ENCODE measurements at places on chromosomes 4 and X. TPM values are rescaled to one million over a fixed set of nuclear protein-coding genes. Genes with fewer than 3 reads are reported as not detected.
A peak's percentile ranks its signal among the peaks of the same experiment; 100 is the strongest.

- no peak for DNase-seq
These were observed 136.5 kb downstream of the RNF150 start for GRCh38 chr4:140996766-140997165.

DNA sequence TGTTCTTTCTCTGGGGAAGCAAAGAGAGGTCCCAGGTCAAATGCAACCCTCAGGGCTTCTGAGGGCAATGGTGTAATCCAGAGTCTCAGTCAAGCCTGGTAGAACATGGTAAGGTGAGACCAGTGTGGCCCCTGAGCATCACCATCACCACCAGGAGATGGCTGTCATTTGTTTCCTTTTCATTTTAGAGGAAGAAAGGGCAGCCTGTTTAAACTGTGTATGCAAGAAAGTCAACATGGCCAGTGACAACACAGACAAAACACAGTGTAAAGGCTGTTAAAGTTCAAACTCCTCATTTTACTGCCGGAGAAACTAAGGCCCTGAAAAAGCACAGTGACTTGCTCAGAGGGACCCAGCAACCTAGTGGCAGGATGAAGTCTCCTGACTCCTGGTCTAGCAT, 2.0 kb upstream of the EDA start:
- no peak for DNase-seq

DNA sequence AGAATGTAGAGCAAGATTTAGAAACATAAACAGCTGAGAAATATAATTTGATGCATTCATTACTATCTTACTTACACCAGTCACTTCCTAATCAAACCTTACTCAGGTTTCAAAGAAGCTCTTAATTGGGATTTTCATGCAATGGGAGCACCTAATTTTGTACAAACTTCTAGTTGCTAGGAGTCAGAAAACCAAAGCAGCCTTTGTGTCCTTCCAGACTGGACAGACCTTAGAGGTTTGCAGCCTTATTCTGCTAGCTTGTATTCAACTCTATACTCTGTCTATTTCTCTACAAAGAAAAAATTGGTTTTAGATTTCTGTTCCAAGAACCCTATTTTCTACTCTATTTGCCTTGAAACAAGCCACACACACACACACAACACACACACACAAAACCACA, 19.4 kb downstream of the GABRA2 start:
- DNase-seq = no peak

DNA sequence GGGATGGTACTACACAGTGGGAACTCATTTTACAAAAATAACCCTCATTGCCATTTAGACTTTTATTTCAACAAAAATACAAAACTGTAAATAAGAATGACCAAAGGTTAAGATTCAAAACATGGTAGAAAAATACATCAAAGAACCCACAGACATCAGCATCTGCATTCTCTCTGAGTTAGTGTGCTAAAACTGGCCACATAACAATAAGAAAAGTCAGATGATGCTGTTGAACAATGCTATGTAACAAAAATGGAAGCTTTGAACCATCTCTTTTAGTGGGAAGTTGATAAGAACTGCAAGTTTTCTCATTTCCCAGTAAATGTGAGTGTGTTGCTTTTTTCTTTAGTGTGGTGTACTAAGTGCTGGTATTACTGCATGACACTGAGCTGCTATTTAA, 888.4 kb upstream of the EPHA5 start:
- DNase-seq = no peak

DNA sequence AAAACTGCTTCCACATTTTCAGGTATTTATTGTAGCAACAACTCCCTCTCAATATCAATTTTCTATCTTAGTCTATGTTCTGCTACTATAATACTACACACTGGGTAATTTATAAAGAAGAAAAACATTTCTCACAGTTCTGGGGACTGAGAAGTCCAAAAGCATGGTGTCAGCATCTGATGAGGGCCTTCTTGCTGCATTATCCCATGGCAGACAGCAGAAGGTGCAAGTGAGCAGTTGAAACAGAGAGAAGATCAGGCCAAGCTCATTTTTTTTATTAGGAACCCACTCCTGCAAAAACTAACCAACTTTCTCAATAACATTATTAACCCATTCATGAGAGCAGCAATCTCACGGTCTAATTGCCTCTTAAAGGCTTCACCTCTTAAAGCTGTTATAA, 376.0 kb downstream of the RAB28 start:
- no peak for DNase-seq

DNA sequence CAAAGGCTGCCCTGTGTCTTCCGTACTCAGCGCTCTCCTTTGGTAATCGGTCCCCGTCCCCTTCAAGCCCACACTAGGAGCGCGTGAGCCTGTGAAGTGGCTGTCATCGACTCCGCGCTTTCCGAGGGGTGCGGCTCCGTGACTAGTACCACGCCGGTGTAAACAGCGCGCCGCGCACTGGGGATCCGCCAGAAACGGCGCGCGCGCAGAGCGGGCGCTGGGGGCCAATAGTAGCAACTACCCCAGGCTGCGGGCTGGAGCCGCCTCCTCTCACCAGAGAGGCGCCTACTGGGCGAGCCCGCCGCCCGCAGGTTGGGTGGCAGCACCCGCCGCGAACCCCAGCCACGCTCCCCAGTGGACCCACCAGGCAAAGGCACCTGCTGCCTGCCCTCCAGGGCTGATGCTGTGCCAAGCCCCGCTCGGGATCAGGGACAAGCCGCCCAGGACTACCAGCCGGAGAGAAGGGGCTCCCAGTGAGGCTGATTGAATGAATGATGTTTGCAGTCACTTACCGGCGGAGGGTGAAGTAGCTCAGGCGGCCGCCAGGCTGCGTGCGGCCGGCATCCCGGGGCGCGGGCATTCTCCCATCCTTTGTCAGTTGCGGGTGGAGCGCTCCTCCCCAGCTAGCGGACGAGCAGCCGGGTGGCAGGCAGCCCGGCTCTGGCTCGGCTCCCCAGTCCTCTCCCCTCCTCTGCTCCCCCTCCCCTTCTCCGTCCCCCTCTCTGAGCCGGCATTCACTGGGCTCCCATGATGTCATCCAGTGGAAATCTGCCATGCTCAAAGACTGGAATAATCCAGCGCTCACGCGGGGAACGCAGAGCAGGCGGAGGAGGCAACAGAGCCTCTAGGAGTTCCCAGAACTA, 370.3 kb upstream of the SMIM31 start:
- DNase-seq = peak; percentile 85

GRCh38 chr4:88999392-88999930, 57.5 kb downstream of the FAM13A start:
- DNase-seq = no peak

- no peak for DNase-seq
These were observed 44.1 kb upstream of the KDR start for GRCh38 chr4:55169352-55169961.

- no peak for DNase-seq
These were observed 107.2 kb upstream of the PGRMC2 start for GRCh38 chr4:128394778-128395177.

DNA sequence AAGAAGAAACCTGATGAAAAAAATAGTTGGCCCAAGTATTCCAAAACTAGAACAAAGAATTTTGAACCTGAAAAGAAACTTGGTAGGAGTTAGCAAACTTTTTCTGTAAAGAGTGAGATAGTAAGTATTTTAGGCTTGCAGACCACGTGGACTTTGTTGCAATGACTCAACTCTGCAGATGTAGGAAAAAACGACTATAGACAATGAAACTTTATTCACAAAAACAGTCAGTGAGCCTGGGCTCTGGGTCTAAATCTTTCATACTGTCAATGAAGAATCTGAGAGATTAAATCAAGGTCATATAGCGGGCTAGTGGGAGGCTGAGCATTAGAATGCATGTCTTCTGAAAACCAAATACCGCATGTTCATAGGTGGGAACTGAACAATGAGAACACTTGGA, 23.0 kb downstream of the SH3D19 start:
- no peak for DNase-seq

DNA sequence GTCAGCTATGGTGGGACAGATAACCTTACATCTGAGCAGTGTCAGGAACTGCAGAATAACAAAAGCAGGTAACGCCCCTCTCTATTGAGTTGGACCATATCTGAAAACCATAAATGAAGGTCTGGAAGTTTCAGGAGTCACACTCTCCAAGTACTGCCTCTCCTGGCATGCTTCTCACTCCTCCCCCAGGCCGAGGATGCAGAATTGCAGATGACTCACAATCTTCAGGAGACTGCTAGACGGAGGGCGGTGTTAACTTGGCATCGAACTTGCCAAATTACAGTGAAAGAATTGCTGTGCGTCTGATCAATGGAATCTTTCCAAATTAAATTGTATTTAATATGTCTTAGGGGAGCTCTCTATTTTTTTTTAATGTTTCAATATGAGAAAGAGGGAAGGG, 67.1 kb upstream of the TRIM2 start:
- DNase-seq = no peak

Gene NAA11
- total RNA-seq = not detected

DNA sequence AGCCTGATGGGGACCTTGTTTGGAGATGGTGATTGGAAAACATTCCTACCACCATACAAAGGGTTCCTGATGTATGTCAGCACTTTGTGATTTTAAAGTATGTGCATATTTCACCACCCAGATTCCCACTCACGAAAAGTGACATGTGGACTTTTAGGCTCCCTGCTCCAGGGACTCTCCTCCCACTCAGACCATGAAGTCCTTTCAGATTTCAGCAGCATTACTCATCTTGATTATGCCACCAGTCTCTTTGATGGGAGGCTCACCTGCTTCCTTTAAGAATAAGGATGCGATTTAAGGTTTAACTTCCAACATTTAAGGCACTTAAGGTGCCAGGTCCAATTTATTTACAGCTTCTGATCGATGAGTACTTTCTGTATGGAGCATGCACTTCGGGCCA, 204.4 kb downstream of the PPARGC1A start:
- no peak for DNase-seq

- DNase-seq = peak; percentile 6
These were observed 63.4 kb upstream of the KLF3 start for GRCh38 chr4:38600575-38600974.

- DNase-seq = no peak
These were observed 1.2 kb downstream of the MSN start for GRCh38 chrX:65668377-65669310.

GRCh38 chr4:112813790-112814189, 176.8 kb downstream of the LARP7 start:
- no peak for DNase-seq

Gene CDKL2
- total RNA-seq = 5.0 TPM

GRCh38 chr4:80422727-80423404, 87.3 kb downstream of the CFAP299 start:
- no peak for DNase-seq

Gene RASSF6
- not detected for total RNA-seq

- DNase-seq = no peak
These were observed 599.1 kb upstream of the CPEB2 start for GRCh38 chr4:14403132-14403531.

DNA sequence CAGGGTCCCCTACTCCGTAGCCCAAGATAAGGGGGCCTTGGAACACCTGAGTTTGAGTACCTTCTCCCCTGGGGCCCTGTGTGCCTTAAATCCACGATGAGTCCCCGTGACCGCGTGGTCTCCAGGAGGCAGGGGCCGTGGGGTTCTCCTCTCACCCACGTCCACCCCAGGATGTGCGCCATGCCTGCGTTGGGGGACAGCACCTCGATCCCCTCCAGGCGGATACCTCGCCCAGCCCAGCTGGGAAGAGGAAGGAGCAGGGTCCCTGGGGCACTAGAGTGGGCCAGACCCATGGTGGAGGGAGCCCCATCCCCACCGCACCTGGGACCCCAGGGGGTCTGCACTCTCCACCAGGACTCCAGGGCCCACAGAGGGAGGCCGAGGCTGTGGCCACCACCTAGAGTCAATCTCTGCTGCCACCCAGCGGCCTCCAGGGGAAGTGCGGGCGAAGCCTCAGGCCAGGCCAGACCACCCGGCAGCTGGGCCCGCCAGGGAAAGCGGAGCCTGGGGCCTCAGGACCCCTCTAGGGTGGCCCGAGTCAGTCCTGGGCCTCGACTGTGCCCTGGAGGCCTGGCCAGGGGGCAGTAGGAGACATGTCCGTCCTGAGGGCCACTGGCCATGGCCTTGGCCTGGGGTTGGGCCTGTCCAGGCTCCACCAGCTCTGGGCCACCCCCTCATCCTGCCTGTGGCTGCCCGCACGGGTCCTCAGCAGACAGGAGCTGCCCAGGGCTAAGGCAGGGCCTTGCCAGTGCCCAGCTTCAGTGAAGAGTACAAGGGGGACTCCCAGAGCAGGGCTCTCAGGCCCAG, 55.0 kb downstream of the FAM53A start:
- DNase-seq = peak; percentile 91

GRCh38 chr4:111813555-111814140, 331.6 kb upstream of the FAM241A start:
- no peak for DNase-seq

DNA sequence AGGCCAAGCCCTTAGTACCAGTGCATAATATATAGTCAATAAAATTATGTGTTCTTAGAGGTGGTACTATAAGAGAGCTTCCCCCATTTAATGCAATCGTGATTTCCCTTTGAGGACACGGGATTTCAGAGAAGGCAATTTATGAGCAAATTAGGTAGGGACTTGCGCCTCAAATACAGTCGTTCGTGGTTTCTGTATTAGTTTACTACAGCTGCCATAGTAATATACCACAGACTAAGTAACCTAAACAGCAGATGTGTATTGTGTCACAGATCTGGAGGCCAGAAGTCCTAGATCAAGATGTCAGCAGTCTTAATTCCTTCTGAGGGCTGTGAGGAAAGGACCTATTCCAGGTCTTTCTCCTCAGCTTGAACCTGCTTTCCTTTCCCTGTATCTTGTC, 1.5 kb upstream of the PUDP start:
- no peak for DNase-seq

DNA sequence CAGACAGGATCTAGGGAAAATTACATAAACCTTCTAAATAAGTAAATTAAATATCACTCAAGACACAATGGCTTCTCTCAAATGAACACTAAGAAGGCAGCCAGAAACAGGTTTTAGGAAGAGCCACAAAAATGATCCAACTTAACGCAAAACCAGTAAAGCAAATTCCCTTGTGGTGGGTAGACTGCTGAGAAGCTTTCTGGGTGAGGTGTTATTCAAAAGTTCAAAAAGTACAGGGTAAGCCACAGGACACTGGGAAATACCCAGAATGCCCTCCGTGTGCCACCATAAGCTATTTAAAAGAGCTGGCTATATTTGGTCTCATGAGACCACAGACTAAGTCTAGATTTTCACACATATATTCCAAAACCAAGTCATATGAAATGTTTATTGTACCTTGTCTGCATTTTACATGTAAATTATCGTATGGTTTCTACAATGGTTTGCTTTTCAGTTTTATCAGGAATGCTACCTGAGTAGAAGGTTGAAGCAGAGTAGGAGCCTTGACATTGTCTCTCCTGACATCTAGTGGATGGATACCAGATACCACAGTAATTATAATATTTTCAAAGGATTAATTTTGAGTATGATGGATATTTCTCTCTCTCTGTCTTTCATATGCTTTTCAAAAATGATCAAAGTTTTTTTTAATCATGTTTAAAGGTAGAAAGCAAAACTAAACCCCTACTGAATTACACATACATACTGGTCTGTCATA, 109.3 kb upstream of the KLHL13 start:
- no peak for DNase-seq

All from osteocyte (in vitro differentiated cells).